ENCODE measurements at places on chromosomes 12 and 14.

GRCh38 chr14:68474741-68475140, 318.1 kb downstream of the ZFP36L1 start:
- no peak for DNase-seq

GRCh38 chr14:67426161-67426560, 14.2 kb upstream of the PLEK2 start:
- no peak for DNase-seq

- no peak for DNase-seq
Measured at GRCh38 chr12:55818140-55818728, 393 bp downstream of the ORMDL2 start.

- no peak for DNase-seq
Measured at GRCh38 chr12:49358483-49359141, 8.7 kb upstream of the SPATS2 start.

- DNase-seq = no peak
Measured at GRCh38 chr12:99277591-99278379, 369.8 kb upstream of the GARIN6 start.
